ENCODE measurements at places on chromosomes 5 and 9.

- no peak for DNase-seq
Measured at GRCh38 chr5:9538504-9538903, 7.4 kb downstream of the SEMA5A start.

GRCh38 chr9:93684161-93684765 is 107.9 kb downstream of the PHF2 start:
- DNase-seq, result no peak

- DNase-seq, result no peak
Measured at GRCh38 chr5:52339285-52339684, 448.4 kb upstream of the ITGA1 start.

GRCh38 chr5:39405083-39405843 is 19.5 kb downstream of the DAB2 start:
- no peak for DNase-seq

DNA sequence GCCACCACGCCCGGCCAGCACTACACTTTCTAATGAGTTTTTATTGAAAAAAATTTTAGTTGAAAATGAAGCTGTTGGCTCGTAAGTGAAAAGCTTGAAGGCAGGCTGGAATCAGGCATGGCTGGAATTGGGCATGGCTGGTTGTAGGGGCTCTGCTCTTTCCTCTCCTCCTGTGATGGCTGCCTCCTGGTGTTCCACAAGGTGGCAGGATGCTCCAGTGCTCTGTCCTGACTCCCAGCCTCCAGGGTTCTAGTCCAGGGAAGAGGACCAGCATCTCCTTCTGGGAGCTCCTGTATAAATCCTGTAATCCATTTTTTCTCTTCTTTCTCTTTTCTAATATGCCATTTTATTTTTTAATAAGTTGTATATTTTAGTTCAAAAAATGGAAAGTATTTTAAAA is 57.2 kb upstream of the DHFR start:
- peak; percentile 57 for DNase-seq

- no peak for DNase-seq
Measured at GRCh38 chr5:156647034-156647451, 203.1 kb upstream of the PPP1R2B start.

Data from brain (organoid and tissue), 16 donors.